ENCODE measurements at places on chromosomes 6 and 20.

DNA sequence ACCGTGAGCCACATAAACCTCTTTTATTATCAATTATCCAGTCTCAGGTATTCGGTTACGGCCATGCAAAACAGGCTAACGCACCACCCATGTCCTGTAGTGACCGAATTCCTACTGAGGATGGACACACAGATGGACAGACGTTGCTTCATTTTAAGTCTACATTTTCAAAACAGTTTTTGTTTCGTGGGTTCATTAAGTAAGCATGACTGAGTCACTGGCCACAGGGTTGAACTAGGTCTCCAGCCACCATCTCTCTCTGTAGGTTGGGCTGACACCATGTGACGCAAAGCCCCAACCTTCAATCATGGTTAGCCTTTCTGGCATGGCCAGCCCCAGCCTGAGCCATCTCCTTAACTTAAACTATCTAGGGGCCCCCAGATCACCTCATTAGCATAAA is 110.0 kb upstream of the SLC22A23 start:
- DNase-seq, result no peak

- DNase-seq, result no peak
Measured at GRCh38 chr20:25191689-25192088, 3.8 kb upstream of the ENTPD6 start.

DNA sequence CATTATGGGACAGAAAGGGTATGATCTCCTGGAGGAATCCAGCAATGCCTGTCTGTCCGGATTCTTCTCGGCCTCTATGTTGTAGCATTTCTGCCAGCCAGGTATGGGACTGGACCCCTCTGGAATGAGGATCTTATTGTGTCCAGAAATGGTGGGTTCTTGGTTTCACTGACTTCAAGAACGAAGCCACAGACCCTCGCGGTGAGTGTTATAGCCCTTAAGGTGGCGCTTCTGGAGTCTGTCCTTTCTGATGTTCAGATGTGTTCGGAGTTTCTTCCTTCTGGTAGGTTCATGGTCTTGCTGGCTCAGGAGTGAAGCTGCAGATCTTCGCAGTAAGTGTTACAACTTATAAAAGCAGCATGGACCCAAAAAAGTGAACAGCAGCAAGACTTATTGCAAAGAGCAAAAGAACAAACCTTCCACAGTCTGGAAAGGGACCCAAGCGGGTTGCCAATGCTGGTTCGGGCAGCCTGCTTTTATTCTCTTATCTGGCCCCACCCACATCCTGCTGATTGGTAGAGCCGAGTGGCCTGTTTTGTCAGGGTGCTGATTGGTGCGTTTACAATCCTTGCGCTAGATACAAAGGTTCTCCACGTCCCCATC is 62.3 kb upstream of the IER3 start:
- no peak for DNase-seq

DNA sequence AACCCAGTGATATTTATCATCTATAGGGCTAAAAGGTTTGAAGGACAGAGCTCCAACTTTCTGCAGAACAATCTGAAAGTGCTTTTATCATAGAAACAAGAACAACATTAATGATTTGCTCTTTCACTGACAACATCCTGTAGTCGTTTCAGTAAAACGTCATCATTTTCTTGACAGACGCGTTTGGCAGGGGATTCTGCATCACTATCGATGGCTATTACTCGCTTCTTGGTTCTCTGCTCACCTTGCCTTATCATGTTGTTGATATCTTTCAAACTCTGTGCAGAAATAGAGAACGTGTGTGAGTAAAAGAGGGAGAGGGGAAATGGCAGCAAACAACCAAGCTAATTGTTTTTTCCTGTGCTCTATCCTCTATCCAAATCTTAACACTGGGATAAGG is 47.1 kb upstream of the SAMHD1 start:
- no peak for DNase-seq

GRCh38 chr6:33075568-33076405 is at the start of gene HLA-DPB1:
TSS of gene HLA-DPB1 (plus strand) at chr6:33075990. CDS start at chr6:33076042, 52 bp downstream.
- DNase-seq, result peak; percentile 70

DNA sequence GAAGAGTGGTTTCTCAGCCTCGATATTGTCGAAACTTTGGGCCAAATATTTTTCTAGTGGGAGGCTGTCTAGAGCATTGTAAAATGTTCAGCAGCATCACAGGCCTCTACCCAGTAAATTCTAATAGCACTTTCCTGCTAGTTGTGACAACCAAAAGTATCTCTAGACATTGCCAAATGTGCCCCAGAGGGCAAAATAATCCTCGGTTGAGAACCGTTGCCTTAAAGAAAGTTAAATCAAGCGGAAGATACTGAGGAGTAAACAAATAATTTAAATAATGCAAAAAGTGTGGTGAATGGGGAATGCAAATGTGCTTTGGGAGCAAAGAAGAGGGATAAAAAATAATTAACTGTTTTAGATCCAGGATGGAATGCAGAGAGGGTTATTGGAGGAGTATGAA is 106.4 kb upstream of the ASCC3 start:
- DNase-seq, result no peak

GRCh38 chr6:100304575-100304974 is 160.1 kb downstream of the SIM1 start:
- DNase-seq, result no peak

GRCh38 chr20:40896814-40897700 is 131.6 kb upstream of the TOP1 start:
- DNase-seq, result no peak

- DNase-seq, result no peak
Measured at GRCh38 chr6:41426438-41426851, 91.0 kb downstream of the NCR2 start.

DNA sequence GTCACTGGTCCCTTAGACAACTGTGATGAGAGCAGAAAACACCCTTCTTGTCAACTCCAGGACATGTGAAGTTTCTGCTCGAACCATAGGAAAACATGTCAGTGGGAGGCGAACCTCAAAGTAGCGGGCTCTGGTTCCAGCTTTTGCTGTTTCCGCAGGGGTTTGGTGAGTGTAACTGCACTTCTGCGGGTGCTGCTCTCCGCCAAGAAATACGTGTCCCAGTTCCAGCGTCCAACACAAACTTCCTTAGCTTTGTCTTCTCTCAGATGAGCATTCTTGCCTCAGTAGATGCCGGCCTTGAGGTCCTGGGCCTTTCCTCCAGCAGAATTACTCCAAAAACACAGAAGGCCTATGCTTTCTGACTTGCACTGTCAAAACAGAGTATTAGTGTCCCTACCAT is 156.3 kb downstream of the FNDC1 start:
- DNase-seq, result no peak

DNA sequence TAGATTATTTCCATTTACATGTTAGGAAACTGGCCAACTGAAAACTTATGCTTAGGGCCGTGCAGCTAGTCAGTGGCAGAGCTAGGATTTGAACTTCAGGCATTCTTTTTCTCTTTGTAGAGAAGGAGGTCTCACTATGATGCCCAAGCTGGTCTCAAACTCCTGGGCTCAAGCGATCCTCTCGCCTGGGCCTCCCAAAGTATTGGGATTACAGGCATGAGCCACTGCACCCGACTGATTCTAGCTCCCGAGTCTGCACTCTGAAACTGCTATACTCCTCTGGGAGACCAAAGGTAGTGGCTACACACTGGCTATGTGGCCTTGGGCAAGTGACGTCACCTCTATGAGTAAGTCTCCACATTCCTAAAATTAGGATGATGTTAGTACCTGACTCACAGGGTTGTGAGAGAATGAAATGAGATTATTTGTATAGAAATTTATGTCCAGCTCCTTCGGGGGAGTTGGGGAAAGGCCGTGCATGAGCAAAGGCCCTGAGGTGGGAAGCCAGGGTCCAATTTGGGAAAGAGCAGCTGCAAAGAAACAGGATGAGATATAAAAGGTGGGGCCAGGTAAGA is 6.4 kb downstream of the PLTP start:
- no peak for DNase-seq

DNA sequence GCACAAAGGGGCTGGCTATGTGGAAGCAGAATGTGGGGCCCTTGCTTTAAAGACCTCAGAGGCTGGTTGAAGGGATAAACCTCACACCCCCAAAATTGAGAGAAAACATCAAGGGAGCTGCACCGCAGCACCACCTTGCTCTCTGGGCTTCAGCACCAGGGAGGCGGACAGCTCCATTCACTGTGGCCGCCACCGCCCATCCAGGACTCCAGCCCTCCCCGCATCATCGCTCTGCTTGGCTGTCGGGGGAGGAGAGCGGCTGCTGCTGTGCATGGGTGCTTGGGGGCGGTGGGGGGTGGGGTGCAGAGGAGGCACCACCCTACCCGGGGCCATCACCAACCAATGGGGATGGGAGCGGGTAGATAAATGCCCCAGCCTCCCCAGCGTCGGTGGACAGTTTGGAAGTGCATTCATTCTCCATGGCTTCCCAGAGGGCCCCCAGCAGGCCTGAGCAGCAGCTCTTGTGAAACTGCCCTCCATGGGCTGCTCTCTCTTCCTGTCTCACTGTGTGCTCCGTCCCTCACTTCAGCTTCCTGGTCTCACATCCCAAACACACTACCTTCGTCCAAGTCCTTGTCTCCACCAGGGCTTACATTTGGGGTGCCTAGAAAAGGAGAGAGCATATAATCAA is 75.7 kb upstream of the BHLHE23 start:
- DNase-seq, result no peak

- DNase-seq, result no peak
Measured at GRCh38 chr20:46199198-46199597, 81.1 kb downstream of the CD40 start.

Data from midbrain (tissue), 1 donor.